Suprapubic skin (tissue), 4 donors: ENCODE measurements at places on chromosomes 3 and 15.

DNA sequence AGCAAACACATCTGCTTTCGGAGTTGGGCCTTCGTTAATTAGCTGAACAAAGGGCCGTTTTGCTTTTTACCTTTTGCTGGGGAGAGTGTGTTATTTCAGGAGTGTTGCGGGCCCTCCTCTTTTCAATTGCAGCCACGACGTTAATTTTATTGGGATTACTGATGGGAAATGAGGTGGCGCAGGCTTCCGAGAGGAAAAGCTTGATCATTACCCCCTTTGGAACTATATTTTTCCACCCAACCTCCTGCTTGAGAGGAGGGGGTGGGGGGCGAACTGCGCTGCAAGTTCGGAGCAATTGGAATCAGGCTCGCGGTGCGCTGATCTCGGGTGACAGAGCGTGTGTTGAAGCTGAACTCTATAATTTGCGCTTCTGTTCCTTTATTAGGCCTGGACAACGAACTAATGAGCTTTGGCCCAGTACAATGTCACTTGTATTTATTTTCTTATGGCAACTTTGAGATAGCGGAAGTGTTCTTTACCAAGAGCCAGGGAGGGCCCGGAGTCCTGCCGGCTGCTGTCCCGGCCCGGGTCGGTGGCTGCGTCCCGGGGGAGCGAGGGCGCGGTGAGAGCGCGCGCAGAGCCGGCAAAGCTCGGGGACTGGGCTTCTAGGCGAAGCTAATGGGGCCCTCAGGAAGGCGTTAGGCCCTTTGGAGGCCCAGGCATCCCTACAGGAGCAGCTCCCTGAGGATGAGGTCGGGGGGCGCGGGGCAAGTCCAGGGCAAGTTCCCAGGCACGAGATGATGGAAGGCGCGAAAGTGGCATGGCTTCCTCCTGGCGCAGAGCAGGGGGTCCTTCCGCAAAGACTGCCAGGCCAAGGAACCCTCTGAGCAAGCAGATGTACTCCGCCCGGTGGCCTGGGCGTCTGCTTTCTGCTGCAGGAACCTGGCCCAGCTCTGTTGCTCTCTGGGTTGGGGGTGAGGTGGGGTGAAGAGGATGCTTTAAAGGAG, 12.9 kb downstream of the NR2F2 start:
- DNase-seq: no peak

DNA sequence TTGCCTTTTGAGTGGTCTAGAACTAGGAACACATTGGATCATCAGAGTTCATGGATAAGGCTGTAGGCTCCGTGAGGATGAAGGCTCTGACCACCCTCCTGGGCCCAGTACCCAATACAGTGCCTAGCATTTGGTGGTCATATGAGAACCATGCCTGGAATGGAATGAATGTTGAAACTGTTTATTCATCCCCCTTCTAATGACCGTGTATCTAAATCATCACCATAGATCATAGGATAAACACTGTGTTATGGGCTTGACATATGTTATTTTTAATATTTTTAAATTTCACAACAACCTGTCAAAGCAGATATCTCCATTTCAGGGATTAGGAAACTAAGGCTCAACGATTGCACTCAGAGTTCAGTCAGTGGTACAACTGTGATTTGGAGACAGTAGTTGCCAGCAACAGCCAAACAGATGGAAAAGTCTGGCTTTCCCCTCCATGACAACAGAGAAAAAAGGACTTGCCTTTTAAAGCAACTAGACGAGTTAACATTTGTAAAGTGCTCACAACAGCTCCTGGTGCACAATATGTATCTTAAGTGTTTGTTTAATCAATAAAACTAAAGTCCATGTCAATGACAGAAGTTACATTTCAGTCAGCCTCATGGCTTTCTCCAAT, 89.6 kb downstream of the TMEM266 start:
- DNase-seq: no peak

- DNase-seq: no peak
These were observed 50.2 kb upstream of the MGA start for GRCh38 chr15:41610048-41610447.

- no peak for DNase-seq
These were observed 39.6 kb upstream of the SLCO3A1 start for GRCh38 chr15:91813924-91814323.

GRCh38 chr3:187198490-187198889, 1.2 kb downstream of the RTP1 start:
- DNase-seq: no peak
